CD8-positive, alpha-beta T cell (primary cell): ENCODE measurements at places on chromosomes 2 and 18. TPM values are rescaled to one million over a fixed set of nuclear protein-coding genes. Genes with fewer than 3 reads are reported as not detected.

INHBB gene
- not detected for total RNA-seq

DNA sequence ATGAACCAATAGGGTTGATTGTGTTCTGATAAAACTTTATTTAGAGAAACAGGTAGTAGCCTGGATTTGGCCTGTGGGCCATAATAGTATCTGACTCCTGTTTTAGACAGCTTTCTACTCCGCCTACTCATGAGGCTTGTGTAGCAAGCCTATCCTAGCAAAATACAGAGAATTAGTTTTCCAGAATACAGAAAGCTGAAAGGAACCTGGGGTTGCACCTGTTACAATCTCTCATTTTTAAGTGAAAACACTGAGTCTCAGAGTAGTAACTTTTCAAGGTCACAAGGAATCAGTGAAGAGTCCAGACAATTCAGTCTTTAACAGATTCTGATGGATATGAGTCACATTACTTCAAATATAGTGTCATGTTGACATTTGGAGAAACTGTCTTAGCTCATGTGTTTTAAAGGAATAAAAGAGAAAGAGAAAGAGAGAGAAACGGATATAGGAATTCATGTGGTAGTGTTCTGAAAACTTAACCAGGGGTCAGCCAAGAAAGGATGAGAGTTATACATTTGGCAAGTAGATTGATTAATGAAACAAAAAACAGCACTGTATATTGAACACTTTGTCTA is 17.0 kb downstream of the ARHGAP28 start:
- DNase-seq: no peak

GRCh38 chr2:202822411-202822810 is 49.2 kb downstream of the ICA1L start:
- no peak for DNase-seq

DNA sequence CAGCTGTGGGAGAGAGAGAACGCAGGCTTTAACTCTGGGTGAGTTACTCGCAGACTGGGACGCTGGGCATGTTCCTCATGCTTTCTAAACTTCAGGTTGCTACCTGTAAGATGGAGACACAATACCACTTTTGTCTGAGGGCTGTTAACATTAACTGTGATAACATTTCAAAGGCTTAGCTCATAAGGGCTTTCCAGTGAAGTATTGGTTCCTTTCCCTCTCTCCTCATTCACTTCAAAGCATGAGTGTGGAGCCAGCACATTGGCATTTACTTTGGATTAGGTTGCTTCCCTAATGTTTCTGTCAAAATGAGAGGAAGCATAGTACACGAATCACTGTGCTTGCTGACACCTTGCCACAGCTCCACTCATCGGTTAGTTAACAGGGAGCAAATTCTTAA is 30.2 kb downstream of the INSIG2 start:
- DNase-seq: no peak

DNA sequence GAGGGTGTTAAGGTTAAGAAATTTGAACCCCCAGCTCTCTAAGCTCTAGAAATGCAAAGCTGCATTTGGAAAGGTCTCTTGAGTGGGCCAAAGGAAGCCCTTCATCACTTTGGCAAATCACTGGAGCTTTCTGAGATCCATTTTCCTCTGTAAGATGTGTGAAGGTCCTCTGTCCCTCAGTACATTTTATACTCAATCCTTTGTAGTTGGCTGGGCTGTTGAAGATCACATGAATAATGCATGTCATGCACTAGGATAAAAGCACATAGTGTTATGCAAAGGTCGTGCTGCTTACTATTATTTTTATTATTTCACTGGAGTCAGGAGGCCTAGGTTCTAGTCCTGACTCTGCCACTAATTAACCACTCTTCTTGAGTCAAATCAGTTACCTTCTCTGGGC is 124.9 kb downstream of the FSHR start:
- DNase-seq: no peak

DNA sequence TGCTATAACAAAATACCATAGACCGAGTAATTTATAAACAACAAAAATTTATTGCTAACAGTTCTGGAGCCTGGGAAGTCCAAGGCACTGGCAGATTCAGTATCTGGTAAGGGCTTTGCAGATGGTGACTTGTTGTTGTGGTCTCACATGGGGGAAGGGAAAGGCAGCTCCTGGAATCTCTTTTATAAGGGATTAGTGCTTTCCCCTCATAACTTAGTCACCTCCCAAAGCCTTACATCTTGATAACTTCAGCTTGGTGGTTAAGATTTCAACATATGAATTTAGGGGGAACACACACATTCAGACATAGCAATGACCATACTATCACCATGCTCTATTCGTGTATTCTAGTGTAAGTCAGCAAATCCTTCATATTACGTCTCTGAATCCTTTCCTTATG is 447.6 kb upstream of the TCF4 start:
- no peak for DNase-seq

GRCh38 chr2:232014681-232015080 is 53.2 kb downstream of the DIS3L2 start:
- no peak for DNase-seq

SPATA3 gene
- not detected for total RNA-seq

SKOR2 gene
- not detected for total RNA-seq

UGT1A3 gene
- not detected for total RNA-seq

GRCh38 chr2:20483194-20483895 is 36.5 kb downstream of the RHOB start:
- DNase-seq: no peak

DNA sequence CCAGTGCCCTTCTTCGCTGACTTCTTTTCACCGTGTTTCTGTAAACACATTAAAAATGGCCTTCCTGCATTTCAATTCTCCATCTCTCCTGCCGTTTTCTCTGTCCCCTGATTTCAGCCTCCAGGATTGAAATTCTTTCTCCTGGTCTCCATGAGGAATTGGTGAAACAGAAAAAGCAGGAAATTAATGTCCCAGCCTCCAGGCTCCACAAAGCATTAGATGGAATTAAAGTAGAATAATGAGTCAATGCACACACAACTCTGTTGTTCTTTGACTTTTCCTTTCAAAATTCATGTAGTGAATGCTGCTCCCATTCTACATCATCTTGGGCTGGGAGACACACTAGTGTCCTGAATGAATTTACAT is 209.5 kb downstream of the KLHL29 start:
- no peak for DNase-seq

- DNase-seq: peak; percentile 53
Observed at GRCh38 chr2:73112026-73112912, 479 bp downstream of the RAB11FIP5 start.

LAMA3 gene
- not detected for total RNA-seq

DNA sequence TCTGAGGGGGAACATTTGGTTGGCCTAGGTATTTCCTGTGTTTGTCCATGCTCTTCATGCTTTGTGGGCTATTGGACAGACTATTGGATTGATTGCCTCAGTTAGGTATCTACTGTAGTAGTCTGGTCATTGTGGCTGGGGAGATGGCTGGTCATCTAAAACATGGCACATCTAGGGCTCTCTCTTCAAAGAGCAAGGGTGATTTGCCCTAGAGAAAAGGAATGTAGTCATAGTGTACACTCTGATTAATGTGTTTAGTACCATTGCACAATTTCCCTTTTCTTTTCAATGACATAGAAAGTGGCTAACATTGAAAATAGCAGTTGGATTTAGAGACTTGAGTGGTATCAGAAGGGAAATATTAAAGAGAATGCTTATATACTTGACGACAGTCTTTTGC is 114.3 kb downstream of the LCLAT1 start:
- no peak for DNase-seq

DNA sequence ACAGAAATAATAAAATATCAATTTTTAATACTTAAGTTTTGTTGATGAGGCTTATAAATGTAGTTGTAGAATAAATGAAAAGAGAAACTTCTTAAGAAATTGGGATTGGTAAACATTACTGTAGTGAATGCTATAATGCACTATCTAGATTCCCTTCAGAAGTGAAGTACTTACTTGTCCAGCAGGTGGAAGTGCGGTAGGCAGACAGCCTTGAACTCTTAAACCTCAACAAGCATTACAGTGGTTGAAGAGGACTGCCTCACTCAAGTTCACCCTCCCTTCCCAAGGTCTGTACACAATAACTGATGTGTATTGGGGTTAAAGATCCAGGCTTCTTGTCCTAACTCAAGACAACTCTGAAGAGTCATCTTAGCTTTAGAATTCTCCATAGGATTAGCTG is 931.0 kb upstream of the LRRTM1 start:
- no peak for DNase-seq

GRCh38 chr2:38776531-38776930 is 1.5 kb upstream of the GEMIN6 start:
- DNase-seq: no peak

DNA sequence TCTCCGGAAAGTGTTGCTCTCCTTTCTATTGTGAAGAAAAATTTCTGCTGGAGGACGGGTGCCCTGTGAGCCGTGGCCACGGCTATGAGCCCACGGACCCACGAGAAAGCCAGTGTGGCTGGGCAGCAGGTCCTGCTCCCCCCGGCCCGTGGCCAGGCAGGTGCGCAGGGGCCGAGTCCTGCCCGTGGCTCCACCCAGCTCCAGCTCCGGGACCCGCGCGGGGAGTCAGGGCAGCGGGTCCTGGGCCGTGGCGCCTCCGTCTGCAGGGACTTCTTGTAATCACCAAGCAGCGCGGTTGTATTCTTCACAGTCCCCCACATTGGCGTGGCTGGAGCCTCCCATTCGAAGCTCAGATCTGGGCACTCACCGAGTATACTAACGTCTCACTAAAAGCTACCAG is 43.0 kb downstream of the SALL3 start:
- no peak for DNase-seq

GRCh38 chr2:145654746-145655145 is 1134.8 kb upstream of the ZEB2 start:
- no peak for DNase-seq

DNA sequence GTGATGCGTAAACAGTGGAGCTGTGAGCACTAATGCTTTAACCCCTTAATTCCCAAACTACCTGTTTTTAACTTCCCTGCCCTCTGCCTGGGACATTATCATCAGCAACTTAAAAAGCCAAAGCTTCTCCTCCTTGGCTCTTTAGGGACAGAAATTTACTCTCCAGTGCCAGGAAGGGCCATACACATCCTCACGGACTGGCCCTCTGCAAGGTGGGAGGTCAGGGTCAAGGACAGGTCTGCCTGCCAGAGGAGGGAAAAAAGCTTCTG is 21.5 kb downstream of the KCTD1 start:
- no peak for DNase-seq

GALNT3 gene
- 5.3 TPM for total RNA-seq

- no peak for DNase-seq
Observed at GRCh38 chr2:15867194-15868171, 72.9 kb upstream of the MYCN start.
